ENCODE measurements at places on chromosomes 2 and 18. TPM values are rescaled to one million over a fixed set of nuclear protein-coding genes. Genes with fewer than 3 reads are reported as not detected.

The MAL gene
- total RNA-seq = not detected

The CHRND gene
- not detected for total RNA-seq

The CPO gene
- total RNA-seq = not detected

The LOXL3 gene
- total RNA-seq = 76.8 TPM

The TMEFF2 gene
- 0.16 TPM for total RNA-seq

The LHCGR gene
- not detected for total RNA-seq

The UGT1A4 gene
- not detected for total RNA-seq
